ENCODE measurements at places on chromosomes 5 and 9. TPM values are rescaled to one million over a fixed set of nuclear protein-coding genes. Genes with fewer than 3 reads are reported as not detected.

- DNase-seq, result no peak
Observed at GRCh38 chr9:84940294-84940693, 270.8 kb downstream of the NTRK2 start.

DNA sequence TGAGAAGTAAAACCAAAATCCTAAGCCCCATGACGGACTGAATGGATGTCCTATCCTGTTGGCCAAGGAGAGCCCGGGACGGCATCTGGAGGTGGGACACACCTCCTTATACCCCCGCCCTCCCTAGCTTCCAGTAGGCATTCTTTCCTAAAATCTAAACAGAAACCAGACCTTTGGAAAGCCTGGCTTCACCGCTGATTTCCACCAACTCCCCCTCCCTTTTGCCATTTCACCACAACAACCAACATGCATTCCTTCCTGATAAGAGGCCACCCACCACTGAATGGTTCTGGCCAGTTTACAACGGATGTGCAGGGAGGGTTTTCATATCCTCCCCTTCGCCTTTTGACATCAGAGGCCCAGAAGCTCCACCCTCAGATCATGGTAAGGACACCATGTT lies 9.2 kb upstream of the RARS1 start:
- no peak for DNase-seq

DNA sequence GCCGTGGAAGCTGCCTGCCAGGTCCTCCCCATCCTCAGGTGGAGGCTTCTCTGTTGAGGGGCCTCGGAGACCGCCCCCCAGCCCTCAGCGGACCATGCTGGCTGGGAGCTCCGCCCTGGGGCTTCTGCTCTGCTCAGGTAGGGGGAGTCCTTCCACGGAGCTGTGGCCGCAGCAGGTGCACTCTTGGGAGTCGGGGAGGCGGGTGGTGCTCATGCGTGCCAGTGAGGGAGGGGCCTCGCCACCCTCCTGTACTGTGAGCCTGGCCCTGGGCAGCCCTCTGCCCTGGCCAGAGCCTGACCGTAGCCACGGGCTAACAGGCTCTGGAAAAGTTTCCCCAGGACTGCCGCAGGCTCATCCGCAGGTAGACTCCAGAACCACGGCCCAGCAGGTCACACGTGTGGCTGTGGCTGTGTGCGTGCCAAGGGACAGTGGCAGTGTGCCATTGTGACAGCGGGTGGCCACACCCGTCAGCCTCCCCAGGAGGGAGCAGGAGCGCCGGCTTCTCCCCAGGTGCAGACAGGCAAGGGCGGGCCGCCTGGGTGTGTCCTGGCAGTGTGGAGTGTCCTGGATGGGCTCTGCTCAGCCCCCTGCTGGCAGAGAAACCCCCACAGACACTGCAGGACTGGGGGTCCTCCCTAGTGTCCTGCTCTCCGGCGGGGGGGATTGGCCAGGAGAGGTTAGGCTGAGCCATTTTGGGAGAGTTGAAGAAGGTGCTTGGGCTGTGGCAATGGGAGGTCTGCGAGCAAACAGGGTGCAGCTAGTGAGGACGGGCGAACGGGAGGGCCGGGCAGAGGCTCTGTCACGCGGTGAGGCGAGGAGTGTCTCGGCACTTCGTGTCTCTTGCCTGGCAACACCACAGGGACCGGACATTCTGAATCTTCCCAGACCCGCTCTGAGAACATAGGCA lies 29.5 kb downstream of the TPPP start:
- no peak for DNase-seq

DNA sequence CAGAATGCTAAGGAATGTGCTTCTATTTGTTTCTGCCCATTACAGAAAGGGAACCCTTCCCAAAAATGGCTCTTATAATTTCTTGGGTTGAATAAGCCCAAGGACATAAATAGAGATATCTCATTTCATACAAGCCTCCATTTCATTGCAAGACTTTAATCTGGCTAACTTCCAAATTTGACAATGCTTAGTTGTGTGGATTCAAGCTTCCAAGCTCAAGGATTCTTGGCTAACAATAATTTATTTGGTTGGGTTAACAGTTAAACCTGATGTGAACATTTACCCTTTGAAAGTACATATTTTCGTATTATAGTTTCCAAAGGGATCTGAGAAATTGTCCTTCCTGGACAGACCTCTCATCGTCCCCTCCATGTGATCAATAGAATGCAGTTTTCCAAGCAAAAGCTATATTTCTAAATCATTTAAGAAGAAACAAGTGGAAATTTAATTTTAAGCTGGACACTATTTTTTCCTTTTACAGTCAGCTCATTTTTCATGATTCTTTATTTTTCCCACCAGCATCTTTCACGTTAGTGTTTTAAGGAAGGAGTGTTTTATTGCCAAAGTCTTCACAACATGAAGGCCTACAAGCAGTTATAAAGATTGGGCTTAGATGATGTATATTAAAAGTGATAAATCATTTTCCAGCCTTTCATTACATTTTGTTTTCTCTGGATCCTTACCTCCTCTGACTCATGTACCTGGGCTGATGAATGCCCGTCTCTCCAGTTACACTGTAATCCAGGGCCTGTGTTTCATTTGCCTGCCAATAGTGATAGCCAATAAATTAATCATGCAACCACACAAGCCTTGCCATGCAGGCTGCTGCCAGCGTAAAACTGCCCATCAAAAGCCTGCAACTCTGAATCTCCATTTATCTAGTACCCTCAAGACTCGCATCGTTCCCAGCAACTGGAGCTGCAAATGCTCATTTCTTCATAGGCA lies 176.7 kb downstream of the NTRK2 start:
- no peak for DNase-seq

DNA sequence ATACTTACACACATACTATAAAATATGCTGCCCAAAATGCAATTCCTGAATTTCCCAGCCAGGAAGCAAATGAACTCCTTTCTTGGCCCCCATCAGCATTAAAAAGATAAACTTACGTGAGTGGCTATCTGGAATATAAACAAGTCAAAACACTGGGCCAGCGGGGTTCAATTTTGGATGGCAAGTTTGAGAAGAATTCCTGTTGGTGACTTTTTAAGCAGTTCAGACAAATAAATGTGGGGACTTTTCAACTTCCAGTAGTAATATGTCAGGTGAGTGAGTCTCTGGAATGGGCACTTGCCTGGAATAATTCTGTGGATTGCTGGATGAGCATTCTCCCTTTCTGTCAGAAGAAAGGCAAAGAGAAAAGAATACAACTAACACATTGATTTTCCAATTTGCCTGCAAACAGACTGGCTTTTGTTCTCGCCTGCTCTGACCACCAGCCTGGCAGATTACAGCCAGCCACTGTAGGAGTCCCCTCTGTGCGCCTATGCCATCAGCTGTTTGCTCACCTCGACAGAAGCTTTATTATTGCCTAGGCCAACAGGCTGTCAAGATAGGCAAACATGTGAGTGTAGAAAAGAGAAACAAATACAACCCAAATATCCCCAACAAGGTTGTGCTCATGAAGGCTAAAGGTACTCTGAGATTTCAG lies 78.6 kb downstream of the MRPS27 start:
- no peak for DNase-seq

- no peak for DNase-seq
Observed at GRCh38 chr5:171272996-171273970, 35.8 kb upstream of the TLX3 start.

DNA sequence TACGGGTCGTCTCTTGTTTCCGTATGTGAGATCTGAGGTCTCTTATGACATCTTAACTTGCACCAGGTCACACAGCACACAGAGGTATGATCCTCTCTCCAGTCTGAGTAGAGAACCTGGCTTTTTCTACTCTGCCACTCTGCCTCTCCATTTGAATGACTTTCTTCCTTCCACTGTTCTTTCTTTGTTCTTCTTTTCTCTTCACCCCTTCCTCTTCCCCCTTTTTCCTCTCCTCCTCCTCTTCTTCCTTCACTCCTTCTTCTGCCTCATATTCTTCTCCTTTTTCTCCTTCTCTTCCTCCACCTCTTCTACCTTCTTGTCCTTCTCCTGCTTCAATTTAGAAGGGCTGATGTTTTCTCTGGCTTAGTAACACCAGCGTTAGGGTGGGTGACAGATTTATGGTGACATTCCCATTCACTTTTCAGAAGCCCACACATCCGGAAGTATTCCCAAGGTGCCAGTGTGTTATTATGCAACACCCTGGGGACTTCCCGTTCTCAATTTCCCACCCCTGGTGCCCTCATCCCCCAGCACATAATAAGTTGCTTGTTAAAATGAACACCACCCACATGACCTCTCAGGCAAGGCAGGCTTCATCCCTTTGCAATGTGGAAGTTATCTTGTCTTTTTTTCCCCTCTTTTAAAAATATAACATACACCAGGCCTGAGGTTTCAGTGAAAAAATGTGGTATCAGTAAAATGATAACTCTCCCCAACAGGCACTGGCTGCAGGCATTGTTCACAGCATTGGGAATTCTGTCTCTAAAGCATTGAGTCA lies 122.0 kb downstream of the PAPPA start:
- DNase-seq, result no peak

- no peak for DNase-seq
Observed at GRCh38 chr5:91840412-91840811, 457.3 kb upstream of the ARRDC3 start.

GRCh38 chr9:131366761-131367401 lies 27.0 kb upstream of the PRRC2B start:
- DNase-seq, result no peak

- DNase-seq, result no peak
Observed at GRCh38 chr9:1929722-1930244, 85.4 kb upstream of the SMARCA2 start.

DNA sequence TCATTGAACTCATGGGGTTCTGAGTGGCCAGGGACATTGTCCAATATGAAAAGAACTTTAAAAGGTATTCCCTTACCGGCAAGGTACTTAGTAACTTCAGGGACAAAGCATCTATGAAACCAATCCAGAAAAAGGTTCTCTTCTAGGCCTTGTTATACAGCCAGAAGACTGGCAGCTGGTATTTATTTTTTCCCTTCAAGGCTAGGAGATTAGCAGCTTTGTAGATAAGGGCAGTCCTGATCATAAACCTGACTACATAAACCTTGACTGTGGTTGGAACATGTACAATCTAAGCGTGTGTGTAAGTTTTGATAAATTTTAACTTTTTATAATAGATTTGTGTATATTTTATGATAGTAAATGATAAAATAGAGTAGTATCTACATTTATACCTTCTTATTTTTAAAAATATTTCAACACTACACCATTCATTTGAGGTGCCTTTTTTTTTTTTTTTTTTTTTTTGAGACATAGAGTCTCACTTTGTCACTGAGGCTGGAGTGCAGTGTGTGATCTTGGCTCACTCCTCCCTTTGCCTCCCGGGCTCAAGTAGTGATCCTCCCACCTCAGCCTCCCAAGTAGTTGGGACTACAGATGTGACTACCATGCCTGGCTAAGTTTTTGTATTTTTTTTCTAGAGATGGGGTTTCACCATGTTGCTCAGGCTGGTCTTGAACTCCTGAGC lies 24.5 kb downstream of the RANBP17 start:
- no peak for DNase-seq

DNA sequence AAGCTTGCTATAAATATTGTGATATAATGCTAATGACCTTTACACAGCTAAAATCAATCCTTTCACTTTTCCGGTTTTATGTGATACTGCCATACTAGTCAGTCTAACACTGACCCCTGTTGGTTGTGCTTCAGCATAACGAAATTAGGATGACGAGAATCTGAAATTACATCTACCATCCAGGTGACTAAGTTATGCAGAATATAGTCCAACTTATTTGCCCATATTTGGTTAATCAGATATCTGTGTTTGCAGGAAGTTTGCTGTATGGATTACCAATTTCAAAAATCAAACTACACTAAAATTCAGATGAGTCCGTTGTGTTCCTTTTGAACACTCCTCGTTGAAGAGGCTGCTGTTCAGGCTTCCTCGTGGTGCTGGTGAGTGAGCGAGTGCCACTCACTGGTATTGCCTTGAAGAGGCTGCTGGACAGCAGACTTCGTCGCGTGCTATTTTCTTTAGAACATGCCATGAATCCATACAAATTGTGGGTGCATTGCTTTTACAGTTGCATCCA lies 32.5 kb downstream of the TENT4A start:
- no peak for DNase-seq

Gene PGM5
- total RNA-seq, result 28.4 TPM

Gene SLC6A19
- 0.09 TPM for total RNA-seq

Gene IRGM
- not detected for total RNA-seq

Gene FOXD4L6
- total RNA-seq, result not detected

Gene NELFB
- 38.9 TPM for total RNA-seq

Gene TRIM52
- total RNA-seq, result 14.1 TPM

All from sciatic nerve (tissue), 2 donors.